Type B pancreatic cell (in vitro differentiated cells): ENCODE measurements at places on chromosomes 5 and 9.
A peak's percentile ranks its signal among the peaks of the same experiment; 100 is the strongest.

DNA sequence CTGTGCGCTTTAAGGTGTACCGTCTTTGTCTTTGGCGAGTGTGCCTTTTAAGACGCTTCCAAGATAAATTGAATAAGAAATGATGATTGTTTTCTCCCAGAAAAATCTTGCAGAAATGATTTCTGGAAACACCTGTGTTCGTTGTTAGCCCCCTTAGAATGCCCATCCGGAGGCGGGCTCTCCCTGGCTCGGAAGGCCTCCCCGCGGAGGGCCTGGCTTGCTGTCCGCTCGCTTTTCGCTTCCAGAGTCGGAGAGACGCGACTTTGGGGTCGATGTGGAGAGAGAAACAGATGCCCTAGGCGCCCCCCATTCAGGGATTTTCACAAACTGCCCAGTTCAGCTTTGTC, 23.9 kb downstream of the LECT2 start:
- DNase-seq, result no peak

DNA sequence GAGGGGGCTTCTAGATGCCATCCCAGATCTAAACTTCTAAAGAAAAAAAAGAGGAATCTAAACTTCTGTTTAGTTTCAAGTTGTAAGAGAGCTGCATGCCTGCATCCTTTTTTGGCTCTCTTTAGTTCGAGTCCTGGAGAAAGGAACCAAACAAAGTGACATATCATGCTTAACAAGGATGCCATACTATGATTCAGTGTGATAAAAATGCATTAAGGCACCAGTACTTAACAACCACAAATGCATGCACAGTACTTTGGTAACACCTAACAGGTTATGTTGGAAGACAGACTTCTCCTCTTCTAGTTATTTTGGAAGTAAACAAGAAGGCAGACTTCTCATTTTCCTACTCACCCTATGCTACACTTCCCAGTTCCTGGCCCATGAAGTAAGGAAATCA, 27.3 kb downstream of the NME5 start:
- DNase-seq, result no peak

DNA sequence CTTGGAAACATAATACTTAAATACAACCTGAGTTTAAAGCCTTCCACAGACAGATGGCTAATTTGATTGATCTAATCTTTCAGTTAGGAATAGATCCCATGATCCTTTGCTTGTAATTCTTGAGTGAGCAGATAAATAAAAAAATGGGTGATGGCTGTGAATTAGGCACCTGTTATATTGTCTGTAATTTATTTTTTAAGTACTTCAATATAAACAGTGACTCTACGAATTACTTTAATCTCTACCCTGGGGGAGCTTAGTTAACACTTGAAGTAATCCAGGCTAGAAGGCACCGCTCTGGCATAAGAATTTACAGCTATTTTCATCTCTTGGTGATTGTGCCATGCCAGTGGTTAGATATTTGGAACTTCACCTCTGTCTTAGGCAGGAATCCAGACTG, 9.0 kb downstream of the EGFLAM start:
- DNase-seq, result no peak

GRCh38 chr9:93650448-93650847, 74.1 kb downstream of the PHF2 start:
- DNase-seq, result peak; percentile 58

DNA sequence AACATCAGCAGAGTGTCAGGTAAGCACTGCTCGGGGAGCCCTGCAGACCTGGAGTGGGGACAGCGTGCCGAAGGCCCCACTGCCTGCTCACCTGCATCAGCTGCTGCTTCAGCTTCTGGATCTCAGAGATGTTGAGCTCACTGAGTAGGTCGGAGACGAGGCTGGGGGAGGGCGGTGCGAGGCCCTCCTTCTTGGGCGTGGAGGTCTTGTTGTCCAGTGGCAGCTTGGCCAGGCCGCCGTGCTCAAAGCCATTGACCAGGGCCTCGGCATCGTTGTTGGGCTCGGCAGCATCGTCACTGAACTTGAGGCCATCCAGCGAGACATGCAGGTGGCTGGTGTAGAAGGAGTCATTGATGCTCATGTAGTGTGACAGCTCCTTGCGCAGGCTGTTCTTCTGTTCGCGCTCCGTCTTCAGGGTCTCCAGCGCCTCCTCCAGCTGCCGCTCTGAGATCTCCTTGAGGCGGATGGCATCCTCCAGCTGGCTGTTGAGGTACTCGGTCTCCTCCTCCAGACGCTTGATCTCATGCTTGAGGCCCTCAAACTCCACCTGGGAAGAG, 44.3 kb downstream of the BICD2 start:
- no peak for DNase-seq

DNA sequence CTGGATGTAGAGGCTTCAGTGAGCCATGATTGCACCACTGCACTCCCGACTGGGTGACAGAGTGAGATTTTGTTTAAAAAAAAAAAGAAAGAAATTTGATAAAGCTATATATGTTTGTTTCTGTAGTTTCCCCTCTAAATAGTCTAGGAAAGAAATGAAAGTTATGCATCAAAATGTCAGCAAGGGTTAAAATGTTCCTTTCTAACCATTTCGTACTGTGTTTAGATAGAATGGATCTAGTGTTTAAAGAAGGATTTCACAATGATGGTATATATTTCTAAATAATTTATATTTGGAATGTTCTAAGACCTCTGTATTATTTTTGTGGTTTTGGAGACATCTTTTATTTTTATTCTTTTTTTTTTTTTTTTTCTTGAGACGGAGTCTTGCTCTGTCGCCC, 22.7 kb downstream of the TEK start:
- no peak for DNase-seq

- DNase-seq, result no peak
These were observed 8.9 kb downstream of the LARS1 start for GRCh38 chr5:146173597-146173996.

GRCh38 chr5:59503220-59503619, 390.3 kb downstream of the PDE4D start:
- DNase-seq, result no peak

- DNase-seq, result no peak
These were observed 156.5 kb upstream of the PITX1 start for GRCh38 chr5:135190416-135191083.

- DNase-seq, result no peak
These were observed 443.1 kb upstream of the ZNF462 start for GRCh38 chr9:106419829-106420228.

DNA sequence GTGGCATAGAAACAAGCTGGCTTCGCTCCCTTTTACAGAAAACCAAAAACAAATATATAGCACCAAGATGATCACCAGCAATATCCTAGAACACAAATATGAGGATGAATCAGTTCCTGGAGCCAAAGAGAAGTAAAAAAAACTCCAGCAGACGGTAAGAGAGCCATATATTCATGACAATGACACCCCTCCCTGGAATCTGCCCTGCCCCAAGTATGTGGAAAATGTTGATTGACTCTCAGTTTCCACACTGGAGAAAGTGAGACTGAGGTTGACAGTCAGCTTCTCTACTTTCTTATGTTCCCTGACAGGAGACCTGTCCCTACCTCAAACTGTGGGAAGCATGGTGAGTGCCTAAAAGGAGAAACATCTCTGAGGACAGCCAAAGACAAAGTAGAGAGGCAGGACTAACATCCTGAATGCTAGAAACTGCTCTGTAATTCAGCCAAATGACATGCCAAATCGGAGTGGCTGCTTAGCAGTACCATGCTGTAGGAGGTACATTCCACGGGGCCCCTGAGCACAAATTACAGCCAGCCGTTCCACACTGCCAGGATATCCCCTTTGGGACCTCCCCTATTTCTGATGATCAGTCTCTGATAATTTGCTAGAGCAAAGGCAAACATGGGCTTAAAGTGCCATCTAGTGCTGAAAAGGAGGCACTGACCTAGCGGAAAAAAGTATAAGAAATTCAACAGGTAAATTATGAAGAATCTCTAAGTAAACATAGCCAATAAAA, 424.0 kb upstream of the RGMB start:
- DNase-seq, result no peak

DNA sequence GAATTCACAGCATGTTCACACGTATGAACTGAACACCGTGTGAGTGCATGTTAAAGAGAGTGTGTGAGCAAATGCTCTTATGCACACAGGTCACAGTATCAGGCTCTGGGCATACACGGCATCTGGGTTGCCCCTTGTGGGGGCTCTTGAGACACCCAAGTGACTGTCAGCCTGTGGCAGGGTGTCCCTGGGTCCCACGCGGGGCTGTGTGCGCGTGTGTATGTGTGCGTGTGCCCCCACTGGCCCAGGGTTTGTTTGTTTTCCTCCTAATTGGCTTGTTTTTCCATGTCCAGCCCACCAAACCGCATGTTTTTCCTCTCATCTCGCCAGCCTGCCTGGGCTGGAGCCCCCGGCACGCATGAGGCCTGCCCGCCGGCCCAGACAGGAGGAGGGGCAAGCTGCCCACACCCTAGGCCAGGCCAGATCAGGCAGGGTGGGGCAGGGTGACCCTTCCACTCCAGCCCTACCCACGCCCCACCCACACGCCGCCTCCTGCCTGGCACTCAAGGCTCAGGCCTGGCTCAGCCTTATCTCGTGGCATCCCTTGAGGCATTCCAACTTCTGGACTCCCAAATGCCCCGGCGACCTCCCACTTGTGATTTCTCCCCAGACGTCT, 28.8 kb downstream of the CNTFR start:
- no peak for DNase-seq

DNA sequence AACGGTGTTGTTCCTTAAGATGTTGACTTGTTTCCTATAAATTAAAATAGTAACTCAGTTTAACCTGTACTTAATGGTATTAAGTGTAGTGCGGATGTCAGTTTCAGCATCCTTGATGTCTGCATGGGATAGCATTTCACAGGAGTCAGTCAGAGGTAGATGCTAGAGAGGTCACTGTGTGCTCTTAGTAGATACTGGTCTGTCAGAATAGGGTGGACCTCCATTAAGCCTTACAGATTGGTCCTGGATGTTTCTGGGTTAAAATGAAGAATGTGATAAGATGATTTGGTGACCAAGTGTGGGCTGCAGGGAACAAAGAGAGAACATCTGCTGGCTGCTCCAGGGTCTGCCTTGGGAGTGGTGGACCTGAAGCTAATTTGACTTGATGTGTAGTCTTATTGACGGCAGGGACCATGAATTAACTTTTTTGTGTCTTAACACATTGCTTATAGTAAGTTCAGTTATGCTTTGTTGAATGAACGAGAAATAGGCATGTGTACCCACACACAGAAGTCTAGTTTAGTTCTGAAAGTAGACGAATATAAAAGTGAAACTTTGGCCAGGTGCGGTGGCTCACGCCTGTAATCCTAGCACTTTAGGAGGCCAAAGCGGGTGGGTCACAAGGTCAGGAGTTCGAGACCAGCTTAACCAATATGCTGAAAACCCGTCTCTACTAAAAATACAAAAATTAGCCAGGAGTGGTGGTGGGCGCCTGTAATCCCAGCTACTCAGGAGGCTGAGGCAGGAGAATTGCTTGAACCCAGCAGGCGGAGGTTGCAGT, 12.5 kb downstream of the RAB24 start:
- DNase-seq, result no peak

DNA sequence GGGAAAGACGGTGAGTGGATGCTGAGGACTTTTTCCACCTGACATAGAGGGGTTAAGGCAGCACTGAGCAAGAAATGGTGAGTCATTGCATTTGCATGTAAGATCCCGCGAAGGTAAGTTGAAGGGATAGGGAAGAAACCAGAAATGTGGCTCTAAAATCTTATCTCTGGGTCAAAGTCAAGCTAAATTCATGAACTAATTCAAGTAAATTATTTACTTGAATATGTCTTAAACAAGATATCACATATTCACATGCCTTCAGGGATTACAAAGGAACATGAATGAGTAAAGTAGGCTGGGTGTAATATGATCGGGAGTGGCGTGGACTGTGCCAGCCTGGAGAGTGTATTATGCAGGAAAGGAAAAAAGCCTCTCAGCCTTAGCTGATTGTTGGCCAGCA, 74.4 kb upstream of the EQTN start:
- no peak for DNase-seq

- DNase-seq, result no peak
These were observed 1.4 kb downstream of the CHSY3 start for GRCh38 chr5:129905473-129906176.

- no peak for DNase-seq
These were observed 16.4 kb downstream of the ZSWIM6 start for GRCh38 chr5:61348447-61348846.

- no peak for DNase-seq
These were observed 144.8 kb upstream of the PIK3R1 start for GRCh38 chr5:68070591-68071281.

- DNase-seq, result no peak
These were observed 29.3 kb downstream of the PRELID2 start for GRCh38 chr5:145805819-145806218.

DNA sequence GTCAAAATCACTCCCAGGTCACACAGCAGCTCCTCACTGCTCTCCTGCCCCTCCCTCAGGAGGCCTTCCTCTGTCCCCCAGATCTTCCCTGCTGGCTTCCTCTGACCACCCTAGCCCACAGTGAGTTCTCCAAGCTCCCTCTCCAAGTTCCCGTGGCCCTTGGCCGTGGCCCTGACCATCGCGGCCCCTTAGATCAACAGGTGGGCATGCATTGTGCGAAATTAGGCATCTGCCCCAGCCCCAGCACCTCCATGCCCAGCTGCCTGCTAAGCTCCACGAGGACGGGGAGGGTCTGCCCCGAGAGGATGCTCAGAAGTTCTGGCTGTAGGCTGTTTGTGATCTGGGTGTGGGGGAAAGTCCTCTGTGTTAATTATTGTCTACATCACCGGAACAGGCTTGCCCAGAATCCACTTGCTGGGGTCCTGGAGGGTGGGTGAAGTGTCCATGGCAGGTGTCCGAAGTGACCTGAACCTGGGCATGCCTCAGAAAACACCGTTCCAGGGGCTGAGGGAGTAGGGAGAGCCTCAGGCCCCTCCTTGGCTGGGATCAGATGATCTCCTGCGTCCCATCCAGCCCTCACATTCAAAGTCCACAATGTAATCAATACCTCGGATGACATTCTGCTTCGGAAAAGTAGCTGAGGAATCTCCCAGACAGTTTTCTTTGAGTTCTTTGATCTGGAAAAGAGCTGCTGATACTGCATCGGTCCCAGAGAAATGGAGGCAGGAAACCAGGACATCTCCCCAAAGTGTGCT, 194.8 kb downstream of the PAX5 start:
- no peak for DNase-seq

GRCh38 chr5:21263361-21263760, 1275.4 kb upstream of the CDH18 start:
- no peak for DNase-seq

DNA sequence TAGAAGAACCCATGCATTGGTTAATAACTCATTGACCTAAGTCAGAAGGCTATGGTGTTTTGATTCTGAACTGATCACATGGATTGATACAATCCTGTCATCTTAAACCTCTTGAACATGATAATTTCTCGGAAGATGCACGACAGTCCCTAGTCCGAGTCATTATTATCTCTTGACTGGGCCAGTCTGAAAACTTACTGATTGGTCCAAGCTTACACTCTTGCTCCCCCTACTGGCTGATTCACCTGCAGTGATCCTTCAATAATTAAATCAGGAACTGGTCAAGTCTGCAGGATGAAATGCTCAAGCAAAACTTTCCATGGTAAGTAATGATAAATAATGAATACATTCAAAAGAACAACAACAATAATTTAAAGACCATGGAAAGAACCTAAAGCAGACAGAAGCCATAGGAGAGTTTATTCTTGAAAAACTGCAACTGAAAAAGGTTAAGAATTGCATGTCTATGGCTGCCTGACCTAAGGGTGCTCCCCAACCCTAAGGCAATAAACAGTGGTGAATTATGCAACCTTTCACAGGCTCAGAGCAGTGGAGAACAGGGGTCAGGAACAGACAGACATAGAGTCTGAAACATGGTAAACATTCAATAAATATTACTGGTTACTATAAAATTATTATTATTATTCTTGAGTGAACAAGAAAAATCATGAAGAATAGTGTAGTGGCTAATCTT, 79.3 kb downstream of the BRINP1 start:
- DNase-seq, result no peak
